DMS 273 treated with DMSO at 0.1 percent for 48 hours (cell line): ENCODE measurements at places on chromosomes 16 and 17.

GRCh38 chr16:13041646-13042290 lies 140.4 kb downstream of the SHISA9 start:
- no peak for DNase-seq

- no peak for DNase-seq
These were observed 117.1 kb upstream of the AXIN2 start for GRCh38 chr17:65678546-65678945.

GRCh38 chr16:85983064-85983463 lies 84.1 kb downstream of the IRF8 start:
- DNase-seq = no peak

DNA sequence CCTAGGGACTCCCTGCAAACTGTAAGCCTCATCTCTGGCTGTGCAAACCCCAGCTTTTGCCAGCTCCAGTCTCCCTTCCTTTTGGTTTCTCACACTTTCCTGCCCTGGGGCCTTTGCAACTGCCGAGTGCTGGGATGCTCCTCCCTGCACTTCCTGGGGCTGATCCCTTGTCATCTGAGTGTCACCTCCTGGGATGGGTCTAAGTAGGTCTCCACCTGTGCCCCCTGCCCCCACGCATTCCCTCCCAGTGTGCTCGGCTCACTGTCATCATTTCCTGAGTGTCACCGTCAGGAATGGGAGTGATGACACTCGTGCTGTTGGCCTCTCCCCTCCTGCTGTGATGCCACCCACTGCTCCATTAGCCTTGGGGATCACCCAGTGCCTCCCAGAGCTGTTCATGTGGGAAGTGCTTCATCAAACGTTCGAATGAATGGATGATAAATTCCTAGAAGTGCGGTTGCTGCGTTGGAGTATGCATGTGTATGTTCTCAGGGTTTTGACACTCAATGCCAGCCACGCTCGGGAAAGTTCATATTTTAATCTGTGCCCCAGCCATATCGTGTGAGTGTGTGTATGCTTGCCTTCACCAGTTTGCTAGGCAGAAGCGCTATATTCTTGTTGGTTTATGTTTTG lies 189.9 kb downstream of the NTN1 start:
- DNase-seq = no peak

DNA sequence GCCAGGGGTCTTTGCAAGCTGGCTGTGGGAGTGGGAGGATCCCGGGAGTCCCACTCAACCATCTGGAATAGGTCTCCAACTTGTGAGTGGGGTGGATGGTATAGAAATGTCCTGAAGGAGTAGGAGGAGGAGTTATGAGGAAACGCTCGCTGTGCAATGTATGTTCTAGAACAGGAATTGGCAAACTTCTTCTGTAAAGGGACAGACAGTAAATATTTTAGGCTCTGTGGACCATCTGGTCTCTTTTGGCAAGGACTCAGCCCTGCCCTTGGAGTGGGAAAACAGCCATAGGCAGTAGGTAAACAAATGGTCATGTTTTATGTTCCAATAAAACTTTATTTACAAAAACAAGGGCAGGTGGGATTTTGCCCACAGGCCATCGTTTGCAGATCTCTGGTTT lies 149.2 kb downstream of the NPIPB5 start:
- peak; percentile 97 for DNase-seq

GRCh38 chr17:76199469-76199868 lies 40.8 kb downstream of the RNF157 start:
- DNase-seq = no peak

- DNase-seq = no peak
These were observed 9.4 kb upstream of the PSMC5 start for GRCh38 chr17:63817736-63818385.

GRCh38 chr17:31788571-31788946 lies 70.5 kb downstream of the COPRS start:
- no peak for DNase-seq

DNA sequence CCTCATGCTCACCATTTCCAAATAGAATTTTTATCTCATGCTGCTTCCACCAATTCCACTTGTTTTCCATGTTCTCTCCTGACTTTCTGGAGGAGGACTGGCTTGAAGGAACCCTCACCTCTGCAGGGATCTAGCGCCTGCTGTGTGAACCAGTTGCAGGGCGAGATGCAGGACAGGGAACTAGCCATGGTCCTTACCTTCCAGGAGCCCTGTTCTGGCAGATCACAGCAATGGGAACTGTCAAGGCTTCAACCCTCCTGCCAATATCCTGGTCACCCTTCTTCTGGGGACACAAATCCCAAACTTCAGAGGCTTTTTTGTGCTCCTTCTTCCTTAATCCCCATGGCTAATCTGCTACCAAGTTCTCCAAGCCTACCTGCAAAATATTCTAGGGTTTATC lies 60.4 kb upstream of the MMP2 start:
- DNase-seq = no peak

DNA sequence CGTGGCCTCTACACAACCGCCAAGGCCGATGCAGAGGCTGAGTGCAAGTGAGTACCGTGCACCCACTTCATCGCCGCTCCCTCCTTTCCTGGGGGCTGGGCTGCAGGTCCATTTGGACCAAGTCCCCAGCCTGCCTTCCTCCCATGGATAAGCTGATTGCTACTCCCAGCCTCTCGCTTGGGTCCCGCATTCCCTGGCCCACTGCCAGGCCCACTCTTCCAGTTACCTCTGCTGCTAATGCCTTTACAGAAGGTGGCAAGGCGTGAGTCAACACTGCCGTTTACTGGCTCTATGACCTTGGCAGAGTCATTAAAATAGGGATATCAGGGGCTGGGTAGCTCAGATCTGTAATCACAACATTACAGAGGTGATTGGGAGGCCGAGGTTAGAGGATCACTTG lies 11.2 kb downstream of the SULT1A2 start:
- DNase-seq = no peak

- DNase-seq = no peak
These were observed 12.7 kb upstream of the STAC2 start for GRCh38 chr17:39238311-39238972.

DNA sequence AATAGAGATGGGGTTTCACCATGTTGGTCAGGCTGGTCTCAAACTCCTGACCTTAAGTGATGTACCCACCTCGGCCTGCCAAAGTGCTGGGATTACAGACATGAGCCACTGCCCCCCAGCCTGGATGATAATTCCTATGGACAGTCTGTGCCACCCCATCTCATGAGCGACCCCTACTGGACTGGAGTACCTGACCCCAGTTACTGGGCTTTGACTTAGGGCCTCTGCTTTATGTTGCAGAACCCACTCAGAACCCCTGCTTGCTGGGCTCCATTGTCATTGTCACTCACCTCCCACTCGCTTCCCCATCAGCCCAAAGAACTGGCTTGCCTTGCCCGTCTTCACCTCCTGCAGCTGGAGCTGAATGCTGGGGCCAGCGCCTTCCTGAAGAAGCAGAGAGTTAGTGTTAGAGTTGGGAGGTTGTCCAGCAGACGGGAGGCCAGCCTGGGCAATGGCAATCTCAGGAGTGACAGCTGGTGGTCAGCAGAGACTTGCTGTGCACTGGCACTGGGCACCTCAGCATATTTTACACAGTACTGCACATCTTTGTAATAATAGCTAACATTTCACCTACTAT lies 4.0 kb downstream of the TAC4 start:
- no peak for DNase-seq

DNA sequence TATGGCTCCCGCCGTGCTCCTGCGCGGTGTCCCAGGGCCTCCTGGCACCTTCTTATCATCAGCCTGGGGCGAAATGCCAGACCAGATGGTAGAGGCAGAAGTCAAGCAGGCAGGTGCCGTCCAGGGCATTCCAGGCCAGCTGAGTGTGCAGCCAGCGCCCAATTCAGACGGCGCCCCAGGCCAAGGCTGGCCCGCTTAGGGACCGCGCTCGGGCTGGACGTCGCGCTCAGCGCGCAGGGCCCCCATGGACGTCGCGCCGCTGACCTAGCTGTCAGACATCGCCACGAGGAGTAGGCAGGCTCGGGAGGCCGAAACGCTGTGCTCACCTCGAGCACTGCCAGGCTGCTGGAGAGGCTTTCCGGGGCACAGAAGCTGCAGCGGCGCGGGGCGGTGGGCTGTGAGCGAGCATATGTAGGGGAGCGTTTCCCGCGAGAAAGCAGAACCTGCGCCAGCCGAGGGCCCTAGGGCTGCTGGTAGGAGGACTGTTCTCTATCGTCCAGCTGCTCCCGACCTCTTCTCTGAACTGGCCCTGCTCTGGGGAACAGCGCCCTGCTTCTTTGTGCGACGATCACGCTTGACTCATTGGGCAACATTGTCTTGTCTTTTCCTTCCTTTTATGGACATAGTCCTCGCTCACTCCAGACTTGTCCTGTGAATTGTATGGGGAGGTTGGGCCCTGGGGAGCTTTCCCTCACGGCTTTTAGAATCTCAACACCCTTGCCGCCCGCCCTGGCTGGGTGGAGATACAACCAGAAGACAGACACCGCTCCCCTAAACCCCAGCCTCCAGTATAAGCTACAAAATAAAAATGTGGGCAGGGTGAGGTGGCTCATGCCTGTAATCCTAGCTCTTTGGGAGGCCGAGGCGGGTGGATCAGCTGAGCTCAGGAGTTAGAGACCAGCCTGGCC lies 8.4 kb upstream of the CA4 start:
- DNase-seq = peak; percentile 73

- no peak for DNase-seq
These were observed 50.9 kb downstream of the HELZ start for GRCh38 chr17:67194134-67194533.

DNA sequence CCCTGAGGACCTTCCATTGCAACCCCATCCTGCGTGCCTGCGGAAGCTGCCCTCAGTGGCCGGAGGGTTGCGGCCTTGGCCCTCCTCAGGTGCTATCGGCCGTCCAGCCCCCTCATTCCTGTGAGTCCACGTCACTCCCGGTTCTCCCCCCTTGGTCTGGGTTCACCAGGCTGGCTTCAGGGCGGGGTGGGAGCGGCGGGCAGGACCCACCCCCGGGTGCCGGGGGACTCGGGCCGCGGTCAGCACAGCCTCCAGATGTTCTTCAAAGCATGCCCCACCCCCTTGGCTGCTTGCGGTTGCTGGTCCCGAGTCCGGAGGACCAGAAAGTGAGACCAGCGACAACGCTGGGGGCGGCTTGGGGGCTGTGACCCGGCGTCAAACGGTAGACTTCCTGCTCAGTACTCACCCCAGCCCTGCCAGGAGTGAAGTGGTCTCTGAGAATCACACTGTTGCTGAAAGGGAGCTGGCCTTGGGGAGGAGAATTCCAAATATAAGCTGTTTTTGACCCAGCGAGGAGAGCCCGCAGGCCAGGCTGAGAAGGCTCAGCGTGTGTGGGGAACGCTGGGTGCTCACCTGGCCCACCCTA lies 4.5 kb downstream of the ZNF469 start:
- DNase-seq = no peak

DNA sequence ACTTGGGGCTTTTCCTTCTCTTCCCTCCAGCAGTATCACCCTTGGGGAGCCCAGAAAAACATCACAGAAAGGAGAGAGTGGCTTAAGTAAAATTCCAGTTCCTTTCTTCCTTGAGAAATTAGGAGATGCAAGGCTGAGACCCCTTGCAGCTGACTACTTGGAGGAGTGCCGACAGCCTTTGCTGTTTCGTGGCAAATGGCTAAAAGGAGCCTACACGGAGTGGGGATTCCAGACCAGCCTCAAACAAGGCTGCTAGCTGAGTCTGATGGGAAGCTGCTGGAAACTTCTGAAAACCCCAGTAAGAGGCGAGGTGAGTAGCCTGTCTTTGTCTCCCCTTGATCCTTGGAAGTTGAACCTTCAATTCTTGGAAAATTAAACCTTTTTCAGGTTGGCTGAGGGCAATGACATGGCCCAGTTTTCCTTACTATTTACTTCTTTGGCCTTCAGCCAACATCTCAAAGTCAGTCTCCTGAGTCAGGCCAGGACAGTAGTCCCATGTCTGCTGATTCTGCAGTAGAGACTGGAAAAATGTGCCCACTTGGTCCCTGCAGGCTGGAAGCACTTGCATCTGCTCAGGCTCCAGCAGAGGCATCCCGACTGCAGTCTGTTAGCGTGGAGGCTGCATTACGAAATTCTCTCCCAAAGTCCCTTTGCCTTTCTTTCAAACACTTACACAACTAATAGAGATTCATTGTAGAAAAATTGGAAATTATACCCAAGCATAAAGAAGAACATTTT lies 23.4 kb downstream of the SMIM36 start:
- DNase-seq = no peak

DNA sequence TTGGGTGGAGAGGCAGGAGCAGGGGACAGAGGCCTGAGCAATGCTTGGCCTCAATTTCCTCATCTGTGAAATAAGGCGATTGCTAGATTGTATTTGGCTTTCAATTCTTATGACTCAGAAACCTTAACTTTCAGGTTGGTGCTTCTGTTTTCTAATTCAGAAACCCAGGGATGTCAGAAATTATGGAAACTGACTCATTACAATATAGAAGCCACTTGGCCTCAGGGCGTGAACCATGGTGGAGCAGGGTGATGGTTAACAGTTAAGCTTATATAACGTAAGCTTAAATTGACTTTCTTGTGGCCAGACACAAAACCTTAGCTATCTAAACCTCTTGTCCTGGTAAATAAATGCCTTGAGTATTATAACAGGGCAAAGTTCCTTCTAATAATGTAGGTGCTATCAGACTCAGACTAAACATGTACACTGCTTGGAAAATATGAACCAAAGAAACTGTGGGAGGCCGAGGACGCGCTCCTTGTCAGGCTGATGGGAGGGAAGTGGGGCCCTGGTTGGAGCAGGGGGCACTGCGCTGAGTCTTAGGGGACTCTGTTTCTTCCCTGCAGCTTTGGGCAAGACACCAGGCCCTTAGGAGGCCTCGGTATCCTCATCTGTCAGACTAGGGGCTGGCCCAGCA lies 17.1 kb upstream of the SREBF1 start:
- no peak for DNase-seq

DNA sequence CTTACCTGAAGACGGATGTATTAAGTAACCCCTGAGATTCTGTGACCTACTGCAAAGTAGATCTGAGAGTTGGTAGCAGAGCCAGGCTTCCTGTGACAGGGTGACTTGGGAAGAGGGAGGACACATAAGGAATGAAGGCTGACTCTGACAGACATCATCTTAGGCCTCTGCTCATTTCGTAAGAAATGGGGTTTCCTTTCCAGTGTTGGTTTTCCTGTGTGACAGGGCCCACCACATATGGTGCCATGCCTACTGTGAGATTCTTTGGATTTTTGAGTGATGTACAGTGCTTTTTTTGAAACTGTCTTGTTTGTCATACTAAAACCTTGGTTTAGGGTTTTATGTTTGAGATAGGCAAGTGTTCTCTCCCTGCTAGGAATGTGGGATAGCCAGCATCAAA lies 12.7 kb downstream of the LIG3 start:
- DNase-seq = no peak

DNA sequence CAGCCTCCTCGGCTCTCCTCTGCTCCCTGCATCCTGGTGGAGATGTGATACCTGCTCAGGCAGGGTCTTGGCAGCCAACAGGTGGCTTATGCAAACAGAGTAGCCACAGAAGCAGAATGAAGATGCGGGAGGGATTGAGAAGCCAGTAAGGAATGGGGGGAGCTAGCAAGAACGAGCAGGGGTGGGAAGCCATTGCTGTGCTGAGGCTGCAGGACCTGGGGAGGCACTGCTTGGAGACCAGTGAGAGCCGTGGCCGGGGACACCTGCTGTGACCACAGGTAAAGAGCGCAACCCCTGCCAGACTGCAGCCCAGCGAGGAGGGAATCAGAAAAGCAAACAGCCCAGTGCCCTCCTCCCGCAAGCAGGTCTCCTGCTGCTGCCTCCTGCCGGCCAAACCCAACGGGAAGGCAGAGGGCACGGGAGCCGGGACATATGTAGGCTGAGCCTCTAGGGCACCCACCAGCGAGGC lies 14.7 kb downstream of the AIPL1 start:
- DNase-seq = no peak
